T-helper 2 cell (primary cell): ENCODE measurements at places on chromosomes 7 and 10.

DNA sequence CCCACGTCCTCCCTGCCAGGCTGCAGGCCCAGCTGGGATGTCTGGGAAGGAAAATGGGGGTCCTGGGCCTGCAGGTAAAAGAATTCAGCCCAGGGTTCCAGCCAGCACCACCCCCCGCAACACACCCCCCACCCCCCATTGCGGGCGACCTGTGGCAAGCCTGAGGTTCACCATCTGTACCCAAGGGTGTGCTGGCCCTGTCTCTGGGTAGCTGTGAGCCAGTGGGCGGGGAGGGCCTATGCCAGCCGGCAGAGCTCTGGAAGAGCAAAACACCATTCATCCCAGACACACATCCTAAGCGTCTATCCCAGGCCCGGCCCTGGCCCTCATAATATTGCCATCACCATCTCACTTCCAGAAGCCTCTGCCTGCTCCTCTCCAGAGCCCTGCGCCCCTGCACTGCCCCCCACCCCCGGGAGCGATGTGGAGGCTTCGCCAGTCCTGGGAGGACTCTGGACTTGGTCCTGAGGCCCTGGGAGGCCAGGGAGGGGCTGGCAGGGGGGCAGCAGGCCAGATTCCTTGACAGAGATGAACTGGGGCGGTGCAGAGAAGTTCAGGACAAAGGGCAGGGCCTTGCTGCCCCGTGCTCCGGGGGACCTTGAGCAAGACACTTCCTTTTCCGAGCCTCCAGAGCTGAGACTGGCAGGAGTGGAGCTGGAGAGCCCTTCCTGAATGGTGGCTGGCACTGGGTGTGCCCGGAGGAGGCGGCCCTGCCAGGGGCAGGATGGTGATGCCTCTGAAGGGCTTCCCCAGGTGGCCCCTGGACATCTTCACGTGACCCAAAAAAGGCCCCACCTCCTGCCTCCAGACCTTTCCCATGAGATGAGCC is 8.7 kb upstream of the TTYH3 start:
- DNase-seq, result no peak

DNA sequence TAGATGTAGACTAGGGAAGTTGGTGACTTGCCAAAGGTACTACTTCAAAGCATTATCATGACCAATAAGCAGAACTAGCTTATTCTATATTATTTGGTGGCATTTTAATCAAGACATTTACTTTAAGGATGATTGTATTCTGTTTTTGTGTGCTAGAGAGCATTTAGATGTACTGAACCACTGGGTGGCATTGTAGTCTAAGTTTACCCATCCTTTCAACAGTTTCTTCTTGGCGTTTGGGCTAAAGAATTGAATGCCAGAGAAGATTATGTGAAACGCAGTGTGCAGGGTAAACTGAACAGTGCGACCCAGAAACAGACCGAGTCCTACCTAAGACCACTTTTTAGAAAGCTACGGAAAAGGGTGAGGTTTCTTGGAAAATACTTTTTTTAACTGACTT is 26.8 kb downstream of the PRPF18 start:
- no peak for DNase-seq

- DNase-seq, result no peak
Measured at GRCh38 chr10:92181575-92181974, 109.3 kb downstream of the CPEB3 start.

GRCh38 chr10:53453196-53453595 is 680.6 kb upstream of the MBL2 start:
- no peak for DNase-seq
